ENCODE measurements at places on chromosomes 3 and 15. TPM values are rescaled to one million over a fixed set of nuclear protein-coding genes. Genes with fewer than 3 reads are reported as not detected.

C3orf38 gene
- total RNA-seq = 60.4 TPM

DOCK3 gene
- 2.4 TPM for total RNA-seq

CPN2 gene
- not detected for total RNA-seq

ALDH1A2 gene
- 2.8 TPM for total RNA-seq

SNTN gene
- total RNA-seq = not detected

TMEM212 gene
- total RNA-seq = not detected

CAMK2N2 gene
- not detected for total RNA-seq

CHST13 gene
- total RNA-seq = 0.20 TPM

TMEM45A gene
- total RNA-seq = 0.49 TPM

MESP1 gene
- 0.45 TPM for total RNA-seq

DNA sequence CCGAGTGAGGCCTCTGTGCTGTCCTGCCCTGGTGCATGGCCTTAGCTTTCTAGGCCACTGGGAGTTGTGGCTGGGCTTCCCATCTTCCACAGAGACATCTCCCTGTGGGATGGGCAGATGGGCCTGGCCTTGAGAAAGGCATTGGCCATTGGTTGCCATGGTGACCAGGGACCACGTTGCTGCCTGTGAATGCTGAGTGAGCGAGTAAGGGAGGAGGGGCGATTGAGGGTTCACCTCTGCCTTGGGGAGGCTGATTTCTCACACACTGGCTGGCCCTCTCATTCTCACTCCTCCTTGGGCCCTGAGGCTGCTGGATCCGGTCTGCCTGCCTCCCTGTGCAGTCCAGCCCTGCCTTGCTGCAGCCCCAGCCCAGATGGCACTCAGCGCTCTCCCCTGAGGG is 26.4 kb upstream of the DOCK3 start:
- no peak for DNase-seq

- peak; percentile 59 for DNase-seq
These were observed 61.4 kb upstream of the IMPG2 start for GRCh38 chr3:101381809-101382208.

DNA sequence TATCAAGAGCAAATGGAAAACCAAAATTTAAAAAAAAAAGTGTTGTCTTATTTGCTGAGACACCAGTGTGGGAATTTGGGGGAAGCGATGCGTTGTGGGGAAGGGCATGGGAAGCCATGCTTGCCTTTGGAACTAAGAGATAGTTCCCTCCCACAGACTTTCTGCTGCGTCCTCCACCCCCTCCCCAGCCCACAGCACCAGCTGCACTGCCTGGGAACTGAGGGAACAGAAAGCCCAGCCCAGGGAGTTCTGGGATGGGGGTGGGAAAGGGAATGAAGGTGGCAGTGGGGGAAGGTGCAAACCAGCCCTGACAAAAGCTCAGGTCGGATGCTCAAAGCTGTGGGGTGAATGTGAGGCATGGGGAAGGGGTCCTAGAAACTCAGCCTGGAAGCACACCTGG is 8.1 kb upstream of the NTRK3 start:
- DNase-seq = no peak

DNA sequence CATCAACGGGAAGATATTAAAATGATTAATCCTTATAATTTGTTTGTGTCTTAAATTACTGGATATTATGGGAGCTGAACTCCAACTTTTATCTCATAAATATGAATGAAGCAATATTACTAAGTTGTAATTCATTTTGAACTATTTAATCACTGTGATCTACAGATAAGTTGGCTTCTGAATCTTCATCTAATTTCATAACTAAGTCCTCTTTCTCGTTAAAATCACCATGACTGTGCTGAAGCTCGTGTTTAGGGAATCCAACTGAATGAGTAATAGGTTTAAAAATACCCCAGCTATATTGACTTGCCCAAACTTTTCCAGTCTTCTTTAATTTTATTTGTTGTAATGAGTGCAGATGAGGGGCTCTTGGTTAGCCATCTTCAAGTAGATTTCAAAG is 14.1 kb downstream of the MDFIC2 start:
- no peak for DNase-seq

DNA sequence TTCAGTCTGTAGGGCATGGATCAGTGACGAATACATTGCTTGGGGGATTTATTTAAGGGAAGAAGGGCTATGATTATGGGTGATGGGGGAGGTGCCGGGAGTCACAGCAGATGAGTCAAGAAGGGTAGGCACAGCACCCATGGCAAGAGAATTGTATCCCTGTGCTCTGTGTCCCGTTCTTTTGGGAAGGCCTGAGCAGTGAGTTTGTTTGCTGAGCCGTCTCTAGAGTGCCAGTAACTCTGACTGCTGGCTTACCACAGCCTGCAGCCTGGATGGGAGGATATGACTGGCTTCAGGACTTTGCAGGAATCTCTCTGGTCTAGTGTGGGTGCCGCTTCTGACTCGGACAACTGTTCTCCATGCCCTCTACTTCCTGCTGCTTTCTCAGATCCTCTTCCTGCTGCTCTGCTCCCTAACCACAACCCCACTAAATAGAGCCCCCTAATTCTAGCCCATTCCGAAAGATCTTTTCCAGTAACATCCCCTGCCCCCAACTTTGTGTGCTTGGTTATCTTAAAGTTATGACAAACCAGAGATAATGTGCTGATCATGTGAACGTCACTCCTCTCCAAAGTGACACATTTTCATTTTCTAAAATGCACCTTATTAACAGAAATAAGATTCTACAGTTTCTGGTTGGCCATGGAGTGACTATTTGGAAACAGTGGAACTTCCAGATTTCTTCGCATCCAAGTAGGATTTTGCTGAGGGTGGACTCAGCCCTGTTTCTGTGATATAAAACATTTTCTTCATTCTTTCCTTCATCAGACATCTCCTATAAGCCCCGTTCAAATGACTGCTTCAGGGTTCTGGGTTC is 239.0 kb downstream of the SLCO3A1 start:
- no peak for DNase-seq

DNA sequence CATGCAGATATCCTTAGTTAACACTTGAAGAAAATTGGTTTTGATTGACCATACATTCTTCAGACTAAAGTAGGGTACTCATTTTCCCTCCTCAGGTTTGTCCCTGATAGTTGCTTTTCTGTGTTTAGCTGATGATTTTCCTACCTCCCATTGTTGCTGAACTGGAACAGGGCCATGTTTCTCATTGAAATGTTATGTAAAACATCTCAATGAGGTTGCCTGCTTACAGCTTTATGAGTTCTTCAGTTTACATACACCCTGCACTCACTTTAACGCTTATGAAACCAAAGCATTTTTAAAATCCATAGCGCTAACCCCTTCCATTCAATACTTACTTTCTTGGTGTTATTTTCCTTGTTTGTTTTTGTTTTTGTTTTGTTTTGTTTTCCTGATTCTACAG is 61.9 kb downstream of the HMG20A start:
- DNase-seq = no peak

GRCh38 chr15:70289191-70289955 is 191.7 kb upstream of the TLE3 start:
- DNase-seq = no peak

GRCh38 chr3:18611991-18612390 is 186.9 kb upstream of the SATB1 start:
- no peak for DNase-seq

GRCh38 chr15:66071160-66071920 is 182.2 kb downstream of the MEGF11 start:
- DNase-seq = no peak

DNA sequence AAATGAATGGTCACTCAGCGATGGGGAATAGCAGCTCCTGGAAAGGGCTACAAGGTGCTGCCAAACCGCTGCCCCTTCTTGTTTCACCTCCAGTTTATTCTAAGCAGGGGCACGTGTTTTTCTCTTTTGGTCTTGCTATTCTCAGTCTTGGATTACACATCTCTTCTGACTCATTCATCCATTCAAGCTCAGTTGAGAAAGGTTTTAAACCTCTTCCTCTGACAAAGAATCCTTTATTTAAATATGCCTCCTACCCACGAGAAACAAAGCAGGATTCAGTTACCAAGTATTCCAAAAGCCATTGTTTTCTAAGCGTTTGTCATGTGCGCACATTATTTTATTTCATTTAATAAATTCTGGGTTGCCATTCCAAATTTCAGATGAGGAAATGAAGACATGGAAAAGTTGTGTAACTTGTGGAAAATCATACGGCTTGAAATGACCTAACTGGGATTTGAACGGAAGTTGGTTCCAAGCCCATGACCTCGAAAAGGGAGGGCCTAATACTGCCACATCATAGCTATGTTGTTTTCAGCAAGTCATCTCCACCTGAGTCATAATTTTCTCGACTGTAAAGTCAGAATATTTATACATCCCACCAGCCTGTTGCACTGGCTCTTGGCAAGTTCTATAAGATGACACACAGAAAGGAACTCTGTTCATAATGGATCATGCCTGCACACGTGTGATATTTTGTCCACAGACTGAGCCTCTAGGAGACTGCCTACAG is 292.0 kb upstream of the SLCO3A1 start:
- DNase-seq = no peak

DNA sequence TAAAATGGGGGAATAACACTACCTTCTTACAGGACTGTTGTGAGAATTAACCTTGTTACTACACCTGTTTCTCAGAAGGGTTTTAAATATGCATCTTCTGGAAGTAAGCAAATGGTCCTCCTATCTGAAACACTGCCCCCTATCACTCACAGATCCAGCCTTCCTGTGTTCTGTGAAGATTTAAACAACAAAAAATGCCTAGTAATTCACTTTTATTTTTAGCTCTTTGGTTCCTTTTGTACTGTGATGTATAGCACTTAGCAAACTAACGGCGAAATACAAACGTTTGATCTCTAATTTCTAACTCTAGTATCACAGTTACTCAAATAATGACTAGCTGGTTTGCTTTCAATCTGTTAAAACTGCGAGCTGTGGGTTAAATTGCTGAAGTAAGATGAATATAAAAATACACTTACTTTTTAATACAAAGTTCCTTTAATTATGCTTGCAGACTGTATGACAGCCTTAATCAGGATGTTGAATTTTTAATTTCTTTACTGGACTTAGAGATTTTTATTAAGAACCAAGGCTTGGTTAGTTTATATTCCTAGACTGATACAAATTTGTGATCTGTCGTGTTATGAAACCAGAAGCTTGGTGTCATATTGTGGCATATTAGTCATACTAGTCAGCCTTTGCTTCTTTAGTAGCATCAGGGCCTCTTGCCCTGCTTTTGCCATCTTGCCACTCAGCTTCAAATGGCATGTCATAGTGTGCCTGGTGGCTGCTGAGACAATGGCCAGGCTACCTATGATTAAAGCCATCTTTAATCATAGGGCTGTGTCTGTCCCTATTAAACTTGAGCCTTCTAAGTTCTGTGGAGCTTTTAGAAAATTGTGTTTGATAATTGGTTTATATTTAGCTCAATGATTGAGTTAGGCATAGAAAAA is 9.2 kb downstream of the EIF3J start:
- DNase-seq = no peak

- DNase-seq = no peak
These were observed 87.4 kb upstream of the C15orf39 start for GRCh38 chr15:75114327-75114726.

- no peak for DNase-seq
These were observed 30.4 kb downstream of the RAB6B start for GRCh38 chr3:133865136-133865855.

DNA sequence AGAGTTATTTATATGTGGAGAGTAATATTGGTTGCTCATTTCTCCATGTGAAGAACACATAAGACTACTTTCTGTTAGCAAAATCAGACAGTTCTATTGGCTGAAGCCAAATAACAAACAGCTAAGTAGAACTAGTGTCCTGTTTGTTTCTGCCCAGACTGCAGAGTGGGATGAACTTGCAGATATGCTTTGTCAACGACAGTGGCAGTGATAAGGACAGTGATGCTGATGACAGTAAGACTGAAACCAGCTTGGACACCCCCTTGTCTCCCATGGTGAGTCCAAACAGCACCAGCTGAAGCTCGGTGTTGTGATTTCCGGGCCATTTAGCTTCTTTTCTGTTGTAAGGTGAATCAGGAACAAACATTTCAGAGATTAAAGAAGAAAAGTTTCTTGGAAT is 102.6 kb upstream of the IL12A start:
- no peak for DNase-seq

- DNase-seq = no peak
These were observed 452.0 kb downstream of the GABRG3 start for GRCh38 chr15:27422997-27423396.

- no peak for DNase-seq
These were observed 5.4 kb upstream of the ABHD17C start for GRCh38 chr15:80689716-80690115.

GRCh38 chr3:37509069-37509468 is 334.7 kb upstream of the LRRFIP2 start:
- no peak for DNase-seq

- no peak for DNase-seq
These were observed 83.1 kb upstream of the PRR20G start for GRCh38 chr3:127370906-127371305.

GRCh38 chr3:69012800-69013252 is 658 bp downstream of the EOGT start:
- peak; percentile 18 for DNase-seq

DNA sequence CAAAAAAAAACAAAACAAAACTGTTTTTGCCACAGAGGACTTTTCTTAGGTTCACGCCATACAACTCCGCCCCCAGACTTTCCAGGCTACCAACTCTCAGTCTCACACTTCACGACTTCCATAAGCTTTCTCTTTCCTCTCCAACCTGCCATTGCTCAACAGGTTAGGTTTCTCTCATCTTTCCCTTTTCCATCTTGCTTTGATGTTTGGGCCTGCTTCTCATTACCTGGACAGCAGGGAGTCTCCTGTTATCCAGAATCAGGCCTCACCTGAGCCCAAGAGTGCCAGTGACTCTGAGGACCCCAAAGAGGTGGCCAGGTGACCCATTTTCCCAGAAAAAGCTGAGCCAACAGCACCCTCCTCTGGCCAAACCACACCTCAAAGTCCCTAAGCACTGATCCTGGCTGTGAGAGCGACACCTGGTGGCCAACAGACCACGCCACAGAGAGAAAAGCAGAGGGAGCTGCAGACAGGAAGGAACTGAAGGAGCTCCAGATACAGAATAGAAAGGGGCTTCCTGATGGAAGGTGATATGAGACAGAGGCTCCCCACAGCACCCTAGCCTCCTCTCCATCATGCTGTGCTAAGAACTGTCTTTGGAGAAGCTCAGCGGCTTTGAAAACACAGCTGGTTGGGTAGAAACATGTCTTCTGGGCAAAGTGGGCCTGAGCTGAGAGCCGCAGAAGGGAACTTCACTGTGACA is 4.0 kb downstream of the CCDC51 start:
- DNase-seq = peak; percentile 79

DNA sequence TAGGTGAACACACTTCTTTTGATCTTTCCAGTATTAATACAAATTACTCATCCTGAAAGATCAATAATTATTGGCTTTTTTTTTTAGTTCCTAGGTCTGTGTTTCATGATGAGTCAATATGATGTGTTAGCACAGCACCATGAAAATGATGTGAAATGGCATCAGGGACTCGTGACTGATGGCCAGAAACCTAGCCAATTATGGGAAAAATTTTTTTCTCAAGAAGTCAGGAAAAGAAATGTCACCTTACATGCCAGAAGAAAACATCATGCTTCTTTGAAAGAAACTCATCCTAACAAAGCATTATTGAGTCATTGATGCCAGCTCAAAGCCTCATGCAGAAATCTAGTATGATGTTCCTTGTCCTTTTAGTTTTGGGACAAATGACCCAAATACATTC is 468.3 kb upstream of the CBLB start:
- no peak for DNase-seq
